ENCODE measurements at places on chromosomes 13 and 19.

DNA sequence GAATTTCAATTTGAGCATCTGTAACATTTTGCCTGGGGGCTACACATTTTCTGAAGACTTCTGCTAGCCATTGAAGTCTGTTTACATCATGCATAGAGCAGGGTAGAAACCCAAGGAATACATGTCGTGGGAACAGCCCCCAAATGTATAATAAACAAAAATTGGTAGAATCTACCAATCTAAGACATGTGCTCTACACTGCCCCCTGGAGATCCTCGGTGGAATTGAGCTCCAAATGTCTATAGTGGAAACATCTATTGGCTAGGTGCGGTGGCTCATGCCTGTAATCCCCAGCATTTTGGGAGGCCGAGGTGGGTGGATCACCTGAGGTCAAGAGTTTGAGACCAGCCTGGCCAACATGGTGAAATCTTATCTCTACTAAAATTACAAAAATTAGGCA lies 57.3 kb downstream of the MBD3L2B start:
- no peak for DNase-seq

GRCh38 chr13:64083396-64083795 lies 2667.7 kb upstream of the PCDH20 start:
- no peak for DNase-seq

DNA sequence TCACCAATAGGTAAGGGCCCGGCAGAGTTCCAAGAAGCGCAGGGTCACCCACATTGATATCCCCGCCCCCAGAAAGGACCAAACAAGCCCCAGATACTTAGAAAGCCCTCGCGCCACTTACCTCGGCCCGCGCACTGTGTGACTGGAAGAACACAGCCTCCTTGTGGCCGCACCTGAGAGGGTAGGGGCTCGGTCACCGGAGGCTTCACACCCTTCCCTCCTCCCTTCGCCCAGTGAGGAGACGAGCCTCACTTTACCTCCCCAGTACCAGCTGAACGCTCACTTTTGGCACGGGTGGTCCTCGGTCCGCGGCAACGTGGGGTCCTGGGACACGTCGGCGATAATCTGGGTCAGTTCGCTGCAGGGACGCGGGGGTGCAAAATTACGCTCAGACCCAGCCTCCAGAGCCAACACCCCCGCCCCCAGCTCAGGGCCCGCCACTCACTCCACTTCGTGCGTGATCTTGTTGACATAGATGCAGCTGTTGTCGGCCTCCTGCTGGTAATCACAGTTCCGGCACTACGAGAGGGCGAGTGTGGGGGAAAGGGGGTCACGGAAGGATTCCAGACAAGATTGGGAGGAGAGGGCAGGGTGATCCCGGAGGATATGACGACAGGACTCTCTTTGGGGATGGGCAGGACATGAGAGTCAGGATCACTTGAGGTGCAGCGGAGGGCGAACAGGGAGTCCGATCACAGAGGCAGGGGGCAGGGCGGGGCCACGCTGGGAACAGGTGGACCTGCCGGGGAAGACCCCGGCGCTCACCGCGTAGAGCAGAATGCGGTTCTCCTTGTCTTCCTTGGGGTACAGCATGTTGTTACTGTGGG lies 568 bp downstream of the POLR2I start:
- peak; percentile 22 for DNase-seq

DNA sequence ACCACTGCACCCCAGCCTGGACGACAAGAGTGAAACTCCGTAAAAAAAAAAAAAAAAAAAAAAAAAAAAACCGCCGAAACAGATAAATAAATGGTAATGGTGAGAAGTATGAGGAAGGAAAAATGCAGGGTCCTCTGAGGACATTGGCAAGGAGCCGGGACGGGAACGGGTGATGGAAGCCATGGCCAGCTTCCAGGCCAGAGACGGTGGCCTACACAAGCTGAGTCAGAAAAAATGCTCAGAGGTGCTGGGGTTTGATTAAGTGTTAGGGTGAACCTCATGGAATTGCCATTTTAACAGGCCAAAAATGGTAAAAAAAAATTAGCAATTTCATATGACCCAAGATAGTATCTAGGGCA lies 866 bp upstream of the ZSWIM4 start:
- peak; percentile 86 for DNase-seq

DNA sequence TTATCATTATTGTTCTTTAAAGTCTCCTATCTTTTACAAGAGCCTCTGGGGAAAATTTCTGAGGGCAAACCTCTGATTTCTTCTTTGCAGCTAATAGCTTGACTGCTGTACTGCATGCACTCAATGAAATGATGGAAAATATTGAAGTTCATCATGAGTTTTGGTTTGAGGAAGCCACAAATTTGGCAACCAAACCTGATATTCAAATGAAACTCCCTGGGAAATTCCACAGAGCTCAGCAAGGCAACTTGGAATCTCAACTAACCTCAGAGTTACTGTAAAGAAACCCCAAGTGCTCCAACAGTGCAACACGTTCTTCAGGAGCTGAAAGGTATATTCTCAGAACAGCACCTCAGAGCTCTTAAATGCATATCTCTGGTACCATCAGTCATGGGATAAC lies 14.2 kb upstream of the RNF6 start:
- DNase-seq: no peak

DNA sequence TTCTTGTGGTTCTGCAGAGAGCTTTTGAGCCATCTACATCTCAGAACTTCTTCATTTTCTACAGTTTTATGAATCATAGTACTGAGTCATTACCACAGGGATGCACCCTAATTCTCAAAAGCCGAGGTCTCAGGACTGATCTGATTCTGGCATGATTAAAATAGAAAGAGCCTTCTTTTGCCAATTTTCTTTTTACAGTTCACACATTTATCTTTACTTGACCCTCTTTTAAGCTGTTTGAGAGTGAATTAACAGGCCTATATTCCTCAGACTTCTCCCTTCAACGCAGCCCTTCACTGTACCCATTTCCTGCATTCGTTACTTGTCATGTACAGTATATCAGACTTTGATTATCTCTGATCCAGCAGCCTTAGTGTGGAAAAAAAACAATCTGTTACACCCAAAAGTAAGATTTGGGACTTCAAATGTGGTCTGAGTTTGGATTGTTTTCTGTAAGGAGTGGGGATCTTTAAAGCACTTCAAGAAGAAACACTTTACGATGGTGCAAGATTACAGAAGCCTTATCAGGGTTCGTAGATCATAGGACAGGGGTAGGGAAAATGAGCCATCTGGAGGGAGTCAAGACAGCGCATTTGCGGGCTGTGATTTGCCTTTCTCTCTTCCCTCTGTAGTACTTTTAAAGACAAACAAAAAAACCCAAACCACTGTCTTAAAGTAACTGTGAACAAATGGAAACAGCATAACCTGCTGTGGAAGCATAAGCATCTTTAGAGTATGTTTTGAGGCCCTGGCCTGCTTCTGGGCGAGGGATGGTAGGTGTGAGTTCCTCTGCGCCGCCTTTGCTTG lies 15.3 kb upstream of the GPR183 start:
- no peak for DNase-seq
